Lower leg skin (tissue), 4 donors: ENCODE measurements at places on chromosomes 12 and 14. TPM values are rescaled to one million over a fixed set of nuclear protein-coding genes. Genes with fewer than 3 reads are reported as not detected.

The RNF31 gene
- total RNA-seq: 98.6 TPM

The RPAP3 gene
- 13.0 TPM for total RNA-seq

The ART4 gene
- total RNA-seq: 0.42 TPM

The HSPB8 gene
- 93.8 TPM for total RNA-seq

The KLRC2 gene
- total RNA-seq: 0.71 TPM

The FOXN4 gene
- total RNA-seq: 0.12 TPM

The REM2 gene
- 2.5 TPM for total RNA-seq

DNA sequence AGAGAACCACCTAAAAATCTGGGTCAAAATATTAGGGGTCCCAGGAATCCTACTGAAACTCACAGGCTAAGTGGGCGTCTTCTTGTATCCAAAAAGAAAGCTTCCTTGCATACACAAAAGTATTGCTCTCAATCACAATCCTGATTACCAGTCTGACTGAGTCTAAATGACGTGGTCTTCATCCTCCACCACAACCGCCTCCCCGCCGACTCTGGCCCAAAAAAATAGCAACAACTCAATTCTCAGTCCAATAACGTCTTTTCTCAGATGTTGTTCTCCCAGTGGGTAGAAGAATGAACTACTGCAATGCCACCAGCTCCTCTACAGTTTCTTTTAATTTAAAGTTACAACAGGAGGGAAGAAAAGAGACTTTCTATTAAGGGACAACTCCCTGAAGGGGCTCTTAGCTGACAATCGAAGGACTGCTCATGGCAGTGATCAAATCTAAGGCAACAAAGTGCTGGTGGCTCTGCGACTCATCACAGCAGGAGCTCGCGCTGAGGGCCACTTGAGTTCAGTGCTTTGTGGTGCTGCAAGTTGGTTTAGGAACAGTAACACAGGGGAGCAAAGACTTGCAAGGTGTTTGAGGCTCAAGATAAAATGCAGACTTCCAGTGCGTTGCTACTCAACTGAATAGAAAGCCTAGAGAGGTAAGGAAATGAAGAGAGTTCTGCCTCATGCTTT lies 394.1 kb downstream of the BCAT1 start:
- no peak for DNase-seq

DNA sequence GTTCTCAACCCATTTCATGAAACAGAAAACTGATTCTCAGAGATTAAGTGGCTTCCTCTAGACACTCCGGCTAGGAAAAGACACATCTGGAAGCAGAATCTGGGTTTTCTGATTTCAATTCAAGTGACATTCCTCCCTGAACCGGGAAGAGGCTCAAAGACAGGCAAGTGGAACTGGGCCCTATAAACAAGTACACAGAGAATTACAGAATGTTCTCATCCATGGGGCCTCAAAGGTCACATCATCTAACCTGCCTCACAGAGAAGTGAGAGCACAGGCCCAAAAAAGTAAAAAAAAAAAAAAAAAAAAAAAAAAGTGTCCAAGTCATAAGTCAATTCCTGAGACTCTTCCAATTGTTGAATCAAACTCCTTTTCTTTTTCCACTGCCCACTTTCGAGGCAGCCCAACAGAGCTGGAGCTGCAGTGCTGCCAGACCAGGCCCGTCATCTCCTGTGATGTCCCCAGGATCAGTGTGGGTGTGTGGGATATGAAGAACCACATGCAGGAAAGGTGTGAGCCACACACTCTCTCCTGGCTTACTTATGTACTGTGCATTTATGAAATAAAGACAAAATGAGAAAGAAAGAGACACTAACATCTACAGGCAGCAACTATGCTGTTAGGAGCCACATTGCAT lies 2.8 kb upstream of the KRT1 start:
- DNase-seq: no peak

- no peak for DNase-seq
These were observed 38.0 kb downstream of the ADCK1 start for GRCh38 chr14:77837926-77838325.

DNA sequence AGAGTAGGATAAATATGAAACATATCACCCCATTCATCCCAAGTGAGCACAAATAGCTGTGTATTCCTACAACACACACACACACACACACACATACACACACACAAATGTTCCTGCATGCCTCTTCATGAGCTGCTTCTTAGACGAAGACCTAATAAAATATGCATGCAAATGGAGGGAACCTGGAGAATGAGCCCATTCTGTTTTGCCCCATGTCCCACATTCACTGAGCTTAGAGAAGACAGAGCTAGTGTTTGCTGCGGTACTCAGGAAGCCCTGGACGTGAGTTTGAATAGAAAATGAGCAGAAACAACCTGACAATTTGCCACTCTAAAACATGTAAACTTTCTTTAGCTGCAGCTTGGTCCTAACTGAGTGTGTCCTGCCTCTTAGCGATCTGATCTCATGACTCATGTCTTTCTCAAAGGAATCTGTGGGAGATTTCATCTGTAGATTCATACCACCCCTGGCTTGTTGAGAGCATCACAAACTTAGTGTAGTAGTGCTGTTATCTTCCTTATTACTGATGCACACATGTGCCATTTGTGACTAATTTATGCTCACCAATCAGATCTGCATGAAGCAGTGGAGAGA lies 86.8 kb downstream of the ITPR2 start:
- DNase-seq: no peak

- DNase-seq: no peak
These were observed 183.7 kb downstream of the BMP4 start for GRCh38 chr14:53772936-53773335.

DNA sequence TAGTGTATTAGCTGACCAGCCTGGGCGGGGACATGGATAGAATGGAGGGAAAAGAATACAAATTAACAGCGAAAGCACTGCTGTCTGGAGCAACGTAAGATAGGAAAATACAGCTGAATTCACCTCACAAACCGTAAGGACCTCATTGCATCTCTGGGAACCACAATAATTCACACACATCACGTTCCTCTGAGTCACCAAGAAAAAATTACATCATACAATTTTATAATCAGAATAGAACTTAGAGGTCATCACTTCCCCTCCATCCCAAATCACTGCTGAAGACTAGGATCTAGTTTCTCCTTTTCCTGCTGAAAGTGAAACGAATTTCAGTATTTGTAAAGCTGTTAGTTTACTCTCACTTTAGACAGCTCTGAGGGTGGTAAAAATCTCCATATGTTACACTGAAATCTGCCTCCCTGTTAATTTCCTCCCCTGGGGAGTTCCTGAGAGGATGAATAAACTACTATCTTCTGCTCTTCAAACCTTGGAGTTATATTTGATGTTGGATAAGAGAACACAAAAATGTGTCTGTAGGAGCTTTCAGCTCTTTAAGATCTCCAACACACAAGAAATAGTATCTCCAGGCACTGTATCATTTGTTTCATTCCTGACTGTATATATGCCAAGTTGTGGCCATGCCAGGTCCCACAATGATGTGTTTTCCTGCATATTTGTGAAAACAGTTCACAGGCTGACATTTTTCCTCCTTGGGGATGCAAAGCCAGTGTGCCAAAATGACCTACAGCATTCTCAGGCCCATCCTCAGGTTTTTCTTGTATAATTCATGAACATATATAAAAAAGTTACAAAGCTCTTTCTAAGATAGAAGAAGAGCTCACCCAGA lies 63.8 kb upstream of the SSTR1 start:
- DNase-seq: no peak

DNA sequence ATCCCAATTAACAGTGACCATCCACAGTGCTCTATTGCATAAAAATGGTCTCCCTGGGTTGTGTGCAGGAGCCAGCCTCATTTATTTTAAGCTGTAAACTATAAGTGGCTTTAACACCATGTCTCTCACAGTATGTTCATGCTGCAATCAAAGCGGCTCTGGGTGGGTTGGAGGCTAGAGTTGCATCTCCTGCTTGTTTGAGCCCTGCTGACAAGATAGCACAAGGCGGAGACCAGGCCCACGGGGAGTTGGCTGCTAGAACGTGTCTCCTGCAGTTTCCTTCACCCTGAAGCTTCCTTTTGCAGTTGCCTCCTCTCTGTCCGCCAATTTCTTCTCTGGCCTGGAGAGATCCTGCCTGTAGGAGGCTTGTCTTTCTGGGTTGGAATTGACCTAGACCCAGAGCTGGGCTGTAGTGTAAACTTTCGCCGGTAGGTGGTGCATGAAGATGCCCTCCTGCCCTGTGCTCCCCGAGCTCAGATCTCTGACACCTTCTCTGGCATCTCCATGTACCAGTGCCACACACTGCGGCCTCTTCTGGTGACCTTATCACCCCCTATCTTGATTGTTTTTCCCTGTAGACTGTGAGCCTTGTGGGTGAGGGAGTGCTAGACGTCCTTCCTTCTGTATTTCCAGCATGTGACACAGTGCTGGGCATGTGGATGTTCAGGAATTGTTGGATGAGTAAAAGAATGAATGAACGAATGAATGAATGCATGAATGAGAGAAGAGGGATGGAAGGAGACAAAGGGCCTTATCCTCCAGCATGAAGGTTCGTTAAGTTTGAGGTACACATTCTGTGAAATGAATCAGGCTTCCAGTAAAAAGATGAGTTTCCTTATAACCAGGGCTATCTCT lies 10.4 kb downstream of the OTUB2 start:
- DNase-seq: peak; percentile 92

- no peak for DNase-seq
These were observed 21.1 kb downstream of the IFNG start for GRCh38 chr12:68138480-68138879.

DNA sequence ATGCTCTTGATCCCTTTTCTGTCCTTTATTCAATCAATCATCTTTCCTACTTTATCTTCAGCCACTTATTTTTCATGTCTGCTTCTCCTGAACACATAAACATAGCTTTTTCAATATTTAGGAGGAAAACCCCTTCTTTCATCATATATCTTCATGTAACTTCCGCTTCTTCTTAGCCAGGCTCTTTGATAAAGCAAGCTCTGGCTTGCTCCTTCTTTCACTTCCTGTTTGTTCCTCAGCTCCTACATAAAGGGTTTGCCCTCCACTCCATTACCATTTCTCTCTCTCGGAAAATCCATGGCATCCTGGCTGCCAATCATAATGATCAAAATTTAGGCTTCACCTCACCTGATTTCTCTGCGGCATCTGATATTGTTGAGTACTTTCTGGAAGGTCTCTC lies 33.7 kb upstream of the HELB start:
- no peak for DNase-seq

GRCh38 chr14:94278731-94279130 lies 14.3 kb downstream of the SERPINA10 start:
- no peak for DNase-seq

- DNase-seq: no peak
These were observed 895 bp upstream of the PRKAB1 start for GRCh38 chr12:119666900-119667576.

DNA sequence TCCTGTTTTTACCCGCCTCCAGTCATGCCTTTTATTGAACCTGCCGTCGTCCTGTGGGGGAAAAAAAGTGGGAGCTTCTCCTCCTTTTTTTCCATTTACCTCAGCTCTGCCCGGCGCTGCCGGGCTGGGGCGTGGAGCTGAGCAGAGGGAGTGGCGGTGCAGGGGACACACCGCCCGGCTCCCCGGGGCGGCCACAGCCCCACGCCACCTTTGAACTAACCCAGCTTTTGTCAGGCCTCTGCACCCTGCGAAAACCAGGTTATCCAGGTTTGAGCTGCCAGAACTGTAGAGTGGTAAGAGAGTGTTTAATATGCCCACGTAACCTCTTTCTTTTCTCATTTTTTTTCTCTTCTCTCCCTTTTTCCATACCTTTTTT lies 161.0 kb upstream of the FKBP4 start:
- DNase-seq: no peak

GRCh38 chr12:131381716-131382430 lies 329.0 kb upstream of the SFSWAP start:
- DNase-seq: no peak

GRCh38 chr14:59363531-59364226 lies 101.5 kb downstream of the GPR135 start:
- DNase-seq: no peak

GRCh38 chr12:47813511-47814196 lies 6.0 kb downstream of the HDAC7 start:
- DNase-seq: no peak

DNA sequence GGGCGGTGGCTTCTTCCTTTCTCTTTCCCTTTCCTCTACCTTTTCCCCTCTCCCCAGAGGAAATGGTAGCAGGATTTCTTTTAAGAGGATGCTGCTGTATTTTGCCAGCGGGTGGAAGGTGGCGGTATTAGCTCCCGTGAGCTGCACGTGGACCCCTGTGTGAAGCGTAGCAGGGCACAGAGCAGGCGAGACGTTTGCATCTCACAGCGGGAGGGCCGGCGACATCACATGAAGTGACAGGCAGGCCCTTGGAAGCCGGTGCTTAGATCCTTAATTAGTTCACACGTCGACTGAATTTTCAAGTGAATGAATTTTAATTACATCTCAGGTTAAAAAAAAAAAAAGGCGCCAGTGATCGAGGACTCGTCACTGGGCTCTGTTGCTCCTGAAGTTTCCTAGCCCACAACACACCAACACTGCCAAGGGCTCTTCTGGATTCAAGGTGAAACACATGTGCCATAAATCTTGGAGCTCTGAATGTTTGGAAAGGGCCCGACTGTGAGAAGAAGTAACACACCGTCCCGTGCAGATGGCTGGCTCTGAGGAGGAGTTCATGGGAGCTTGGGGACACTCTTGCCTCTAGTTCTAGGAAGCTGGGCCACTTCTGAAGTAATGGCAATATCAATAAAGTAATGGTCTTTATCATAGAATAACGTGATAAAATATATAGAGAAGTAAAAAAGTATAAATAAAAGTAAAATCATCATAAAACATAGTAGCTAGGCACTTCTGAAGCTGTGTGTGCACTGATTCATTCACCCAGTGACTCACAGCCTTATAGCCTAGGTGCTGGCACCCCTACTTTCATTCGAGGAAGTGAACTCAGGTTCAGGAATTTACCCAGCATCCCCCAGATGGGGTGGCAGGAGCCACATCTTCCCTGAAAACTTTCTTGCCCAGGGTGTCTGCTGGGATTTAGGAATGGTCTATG lies 75.3 kb downstream of the AACS start:
- DNase-seq: no peak

DNA sequence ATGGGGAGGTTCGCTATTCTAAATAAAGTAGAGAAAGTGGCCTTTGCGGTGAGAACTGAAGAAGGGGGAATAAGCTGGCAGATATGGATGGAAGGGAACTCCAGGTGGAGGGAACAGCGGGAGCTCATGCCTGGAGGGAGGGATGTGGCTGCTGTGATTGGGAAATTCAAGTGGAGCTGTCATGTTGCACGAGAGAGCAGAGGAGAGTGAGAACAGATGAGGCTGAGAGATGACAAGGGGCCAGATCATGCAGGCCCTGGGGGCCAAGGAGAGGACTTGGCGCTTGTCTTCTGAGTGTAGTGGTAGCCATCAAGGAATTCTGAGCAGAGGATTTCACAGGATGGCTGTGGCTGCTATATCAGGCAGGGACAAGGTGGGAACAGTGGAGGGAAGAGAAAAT lies 35.0 kb downstream of the TGFB3 start:
- DNase-seq: no peak

- no peak for DNase-seq
These were observed 24.3 kb downstream of the NCKAP5L start for GRCh38 chr12:49803693-49804450.

- DNase-seq: no peak
These were observed 234.9 kb upstream of the PLEKHG7 start for GRCh38 chr12:92467886-92468285.

- no peak for DNase-seq
These were observed 14.7 kb downstream of the GPR68 start for GRCh38 chr14:91229743-91230200.
